ENCODE measurements at places on chromosomes 2 and 18.

DNA sequence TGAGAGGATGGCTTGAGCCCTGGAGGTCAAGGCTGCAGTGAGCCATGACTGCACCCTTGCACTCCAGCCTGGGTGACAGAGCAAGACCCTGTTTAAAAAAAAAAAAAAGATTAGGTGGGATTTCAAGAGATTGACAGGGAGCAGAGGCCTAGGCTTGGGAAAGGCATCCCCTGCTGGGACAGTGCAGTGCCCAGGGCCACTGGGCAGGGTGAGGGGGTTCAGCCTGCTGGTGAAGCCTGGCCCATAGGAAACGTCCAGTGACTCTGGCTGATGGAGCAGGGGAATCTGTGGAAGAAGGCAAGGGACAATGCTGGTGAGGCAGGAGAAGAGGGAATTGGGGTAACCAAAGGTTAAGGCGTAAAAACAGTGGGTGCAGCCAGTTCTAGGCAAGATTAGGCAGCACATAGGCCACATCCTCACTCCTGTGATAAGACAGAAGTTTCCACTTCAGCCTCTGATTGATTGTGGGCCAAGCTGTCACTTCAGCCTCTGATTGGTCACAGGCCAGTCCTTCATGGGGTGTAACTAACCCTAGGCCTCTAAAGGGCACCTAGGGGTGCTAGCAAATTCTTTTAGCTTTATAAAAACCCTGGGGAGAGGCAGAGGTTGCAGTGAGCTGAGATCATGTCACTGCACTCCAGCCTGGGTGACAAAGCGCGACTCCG lies 128.6 kb downstream of the MSH2 start:
- no peak for DNase-seq

GRCh38 chr2:126378176-126378575 lies 277.8 kb upstream of the GYPC start:
- DNase-seq: no peak

GRCh38 chr2:186639939-186640338 lies 50.1 kb downstream of the ITGAV start:
- no peak for DNase-seq

DNA sequence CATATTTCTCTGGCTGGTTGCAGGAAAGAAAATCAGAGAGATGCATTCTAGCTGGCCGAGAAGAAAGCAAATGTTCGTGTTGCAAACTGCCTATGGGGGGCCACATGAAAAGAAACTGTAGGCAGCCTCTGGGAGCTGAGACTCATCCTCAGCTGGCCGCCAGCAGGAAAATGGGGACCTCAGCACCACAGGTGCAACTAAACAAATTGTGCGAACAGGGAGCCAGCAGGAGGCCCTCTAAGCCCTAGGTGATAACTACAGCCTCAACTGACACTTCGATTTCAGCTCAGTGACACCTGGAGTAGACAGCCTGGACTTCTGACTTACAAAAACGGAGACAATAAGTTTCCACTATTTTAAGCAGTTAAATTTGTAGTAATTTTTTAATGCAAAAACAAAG lies 107.3 kb downstream of the DTNB start:
- DNase-seq: no peak
